GM12878 (cell line): ENCODE measurements at places on chromosomes 6 and 20. TPM values are rescaled to one million over a fixed set of nuclear protein-coding genes. Genes with fewer than 3 reads are reported as not detected.

- H3K36me3 ChIP-seq = no peaks in the 10 kb centered on the region
- no peak overlapping the region for H3K27ac ChIP-seq
- H3K27me3 ChIP-seq = no peaks in the 10 kb centered on the region
- no peak overlapping the region for H3K4me3 ChIP-seq
Measured at GRCh38 chr6:97215157-97215769, 67.8 kb downstream of the MMS22L start.

Gene ELOVL2
- polyA plus RNA-seq = not detected in 2 replicates

- H3K36me3 ChIP-seq = no peaks in the 10 kb centered on the region
- H3K27ac ChIP-seq = no peak overlapping the region
- no peaks in the 10 kb centered on the region for H3K4me1 ChIP-seq
- no peak overlapping the region for H3K4me3 ChIP-seq
- no peak for DNase-seq
- no peaks in the 10 kb centered on the region for H3K27me3 ChIP-seq
Measured at GRCh38 chr6:106770081-106770480, 140.7 kb downstream of the QRSL1 start.

DNA sequence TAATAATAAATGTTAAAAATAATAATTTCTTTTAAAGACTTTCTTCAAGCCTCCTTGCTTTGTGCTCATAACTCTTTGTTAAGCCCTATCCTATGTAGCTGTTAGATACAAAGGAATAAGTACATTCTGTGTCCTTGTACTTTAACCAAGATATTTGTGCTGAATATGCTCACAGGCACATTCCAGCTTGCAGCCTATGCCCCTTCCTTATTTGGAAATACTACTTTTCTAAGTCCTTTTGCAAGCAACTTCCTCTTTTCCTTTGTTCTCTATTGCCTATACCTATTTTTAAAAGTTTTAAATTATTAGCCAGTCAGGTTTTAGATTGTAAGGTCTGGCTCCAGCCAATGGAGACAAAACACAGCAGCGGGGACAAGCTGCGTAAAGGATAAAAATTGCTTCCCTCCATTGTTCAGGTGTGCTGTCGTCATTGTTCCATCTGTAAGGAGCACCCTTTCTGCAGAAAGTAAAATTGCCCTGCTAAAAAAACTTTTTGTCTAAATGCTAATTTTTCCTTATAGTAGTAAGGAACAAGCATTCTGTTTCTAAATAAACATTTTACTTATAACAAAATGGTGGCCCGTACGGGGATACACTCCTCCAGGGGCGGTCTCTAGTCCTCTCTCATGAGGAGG, 80.2 kb downstream of the SYTL3 start:
- no peaks in the 10 kb centered on the region for H3K4me1 ChIP-seq
- no peak overlapping the region for H3K4me3 ChIP-seq
- no peaks in the 10 kb centered on the region for H3K27me3 ChIP-seq
- no peak for DNase-seq
- no peak overlapping the region for H3K27ac ChIP-seq

- H3K36me3 ChIP-seq = no peaks in the 10 kb centered on the region
- H3K4me3 ChIP-seq = peak within 1 kb of the TSS; percentile 74; the same call in 1 of the 2 replicates
- DNase-seq = no peak
- H3K27me3 ChIP-seq = peaks cover 13% of the 10 kb centered on the region
- no peak within 1 kb of the TSS for H3K27ac ChIP-seq
- H3K4me1 ChIP-seq = peaks cover 3% of the 10 kb centered on the region; the same call in 1 of the 2 replicates
Measured at GRCh38 chr6:70956451-70957283, at the start of gene B3GAT2. B3GAT2 (minus strand) TSS chr6:70957060; CDS start chr6:70956429, 631 bp downstream.

Gene ASIP
- not detected in 2 replicates for polyA plus RNA-seq

GRCh38 chr6:113414511-113414910, 442.6 kb upstream of the MARCKS start:
- H3K27ac ChIP-seq = no peak overlapping the region
- no peaks in the 10 kb centered on the region for H3K4me1 ChIP-seq
- no peak for DNase-seq

Gene MRAP2
- polyA plus RNA-seq = not detected in 2 replicates
